Bone marrow (tissue), 2 donors: ENCODE measurements at places on chromosomes 11 and 22.

GRCh38 chr11:23990346-23991164, 506.3 kb upstream of the LUZP2 start:
- DNase-seq = no peak

GRCh38 chr11:64415996-64416728, 57.2 kb downstream of the RPS6KA4 start:
- DNase-seq = no peak

DNA sequence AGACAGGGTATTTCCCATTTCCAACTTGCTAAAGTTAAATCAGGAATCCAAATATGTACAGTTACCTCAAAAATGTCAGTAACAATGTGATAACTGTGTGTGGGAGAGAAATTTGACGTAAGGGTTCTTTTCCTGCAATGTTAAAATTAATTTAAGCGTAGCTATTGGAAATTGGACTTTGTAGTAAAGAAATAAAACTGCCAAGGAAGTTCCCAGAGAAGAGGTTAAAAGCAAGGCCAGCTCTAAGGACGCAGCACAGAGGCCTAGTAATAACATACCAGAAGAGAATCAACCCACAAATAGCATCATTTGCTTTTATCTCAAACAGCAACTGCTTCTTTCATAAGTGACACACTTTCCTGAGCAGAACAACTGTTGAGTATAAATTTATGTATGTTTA, 36.8 kb upstream of the GRIA4 start:
- no peak for DNase-seq

DNA sequence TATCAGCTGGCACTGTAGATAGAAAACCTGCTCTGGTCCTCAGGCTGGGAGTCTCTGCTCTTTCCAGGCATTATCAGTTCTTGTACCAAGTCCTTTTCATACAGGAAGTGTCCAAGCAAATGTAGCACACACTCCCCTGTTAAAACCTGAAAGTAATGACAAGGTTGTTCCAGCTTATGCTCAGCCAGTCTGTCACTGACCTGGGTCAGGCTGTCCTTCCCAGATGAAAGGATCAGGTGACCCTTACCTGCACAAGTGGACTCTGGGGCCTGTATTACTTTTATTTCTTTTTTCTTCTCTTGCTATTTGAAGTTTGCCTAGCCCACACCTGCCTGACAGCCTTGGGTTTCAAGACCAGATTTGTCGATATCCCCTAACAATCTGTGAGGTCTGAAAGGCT, 156.3 kb upstream of the SESN3 start:
- DNase-seq = no peak

GRCh38 chr22:42979606-42980005, 35.3 kb downstream of the PACSIN2 start:
- DNase-seq = no peak

DNA sequence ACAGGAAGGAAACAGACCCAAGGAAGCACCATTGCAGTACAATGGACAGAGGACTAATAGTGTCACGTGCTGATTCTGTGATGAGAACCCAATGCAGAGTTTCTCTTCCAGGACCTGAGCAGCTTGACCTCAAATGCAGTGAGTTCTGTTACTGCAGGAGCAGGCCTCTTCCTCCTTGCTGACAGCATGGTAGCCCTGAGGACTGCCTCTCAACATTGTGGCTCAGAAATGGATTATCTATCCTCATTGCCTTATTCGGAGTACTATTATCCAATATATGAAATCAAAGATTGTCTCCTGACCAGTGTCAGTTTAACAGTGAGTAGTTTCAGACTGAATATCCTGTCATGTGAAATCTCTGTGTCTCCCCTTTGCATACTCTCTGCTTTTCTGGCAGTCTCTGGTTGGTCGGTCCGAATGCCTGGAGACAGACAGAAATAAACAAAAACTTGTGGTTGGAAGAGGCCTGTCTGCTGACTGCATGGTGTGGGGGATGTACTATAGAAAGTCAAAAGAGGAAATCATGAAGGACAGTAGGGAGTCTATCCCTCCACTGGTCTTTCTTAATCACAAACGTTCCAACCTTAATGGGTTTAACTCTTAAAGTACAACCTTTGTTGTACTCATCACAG, 6.9 kb upstream of the MS4A14 start:
- DNase-seq = peak; percentile 72

GRCh38 chr22:29065468-29066190, 4.0 kb upstream of the C22orf31 start:
- no peak for DNase-seq

- DNase-seq = no peak
These were observed 11.5 kb upstream of the IGSF9B start for GRCh38 chr11:133968300-133968699.

DNA sequence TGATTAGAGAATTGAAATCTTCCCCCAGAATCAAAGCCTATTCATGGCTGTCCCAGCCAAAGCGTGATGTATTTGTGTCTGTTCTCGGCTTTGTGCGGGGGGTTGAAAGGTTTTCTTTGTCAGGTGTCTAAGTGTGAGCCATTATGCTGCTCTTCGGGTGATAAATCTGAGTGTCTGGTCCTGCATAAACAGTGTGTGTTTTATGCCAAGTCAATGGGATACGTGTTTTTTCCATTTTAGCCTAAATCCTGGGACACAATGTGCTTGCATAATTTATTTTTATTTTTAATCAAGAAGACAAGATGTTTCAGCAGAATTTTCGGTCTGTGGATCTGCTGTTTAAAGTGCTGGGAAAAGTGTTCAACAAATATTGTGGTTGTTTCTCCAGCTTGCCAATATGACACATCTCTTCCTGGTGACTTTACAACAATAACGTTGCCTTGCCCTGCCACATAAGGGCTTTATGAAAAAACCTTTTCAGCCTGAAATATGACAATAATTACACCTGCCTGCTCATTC, 267.8 kb downstream of the TBC1D22A start:
- no peak for DNase-seq

- no peak for DNase-seq
These were observed 91.2 kb upstream of the DBX1 start for GRCh38 chr11:20251496-20251895.

- no peak for DNase-seq
These were observed 38.3 kb downstream of the KCNJ4 start for GRCh38 chr22:38416621-38417251.

GRCh38 chr11:65204143-65204542, 22.4 kb downstream of the CAPN1 start:
- no peak for DNase-seq

DNA sequence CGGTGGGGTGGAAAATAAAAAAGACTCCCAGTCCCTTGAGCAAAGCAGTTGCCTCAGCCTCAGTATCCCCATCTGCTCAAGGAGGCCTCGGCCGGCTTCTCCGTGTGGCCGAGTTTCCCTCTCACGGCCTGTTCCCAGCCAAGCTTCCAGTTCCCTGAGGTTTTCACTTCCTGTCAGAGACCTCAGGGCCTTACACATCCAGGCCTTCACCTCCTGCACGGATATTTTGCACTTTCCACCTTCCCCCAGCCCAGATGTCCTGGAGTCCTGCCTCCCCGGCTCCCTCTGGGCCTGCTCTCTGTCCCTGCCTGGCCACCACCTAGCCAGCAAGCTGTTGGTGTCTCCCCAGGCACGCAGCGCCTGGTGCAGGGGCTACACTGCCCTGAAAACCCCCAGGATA, 41.1 kb upstream of the CD82 start:
- DNase-seq = no peak

GRCh38 chr11:18310800-18311340, 11.1 kb downstream of the HPS5 start:
- DNase-seq = no peak

- DNase-seq = no peak
These were observed 530.2 kb downstream of the DLG2 start for GRCh38 chr11:85096939-85097338.

- DNase-seq = peak; percentile 3
These were observed 86.8 kb downstream of the NECTIN1 start for GRCh38 chr11:119641983-119642745.

DNA sequence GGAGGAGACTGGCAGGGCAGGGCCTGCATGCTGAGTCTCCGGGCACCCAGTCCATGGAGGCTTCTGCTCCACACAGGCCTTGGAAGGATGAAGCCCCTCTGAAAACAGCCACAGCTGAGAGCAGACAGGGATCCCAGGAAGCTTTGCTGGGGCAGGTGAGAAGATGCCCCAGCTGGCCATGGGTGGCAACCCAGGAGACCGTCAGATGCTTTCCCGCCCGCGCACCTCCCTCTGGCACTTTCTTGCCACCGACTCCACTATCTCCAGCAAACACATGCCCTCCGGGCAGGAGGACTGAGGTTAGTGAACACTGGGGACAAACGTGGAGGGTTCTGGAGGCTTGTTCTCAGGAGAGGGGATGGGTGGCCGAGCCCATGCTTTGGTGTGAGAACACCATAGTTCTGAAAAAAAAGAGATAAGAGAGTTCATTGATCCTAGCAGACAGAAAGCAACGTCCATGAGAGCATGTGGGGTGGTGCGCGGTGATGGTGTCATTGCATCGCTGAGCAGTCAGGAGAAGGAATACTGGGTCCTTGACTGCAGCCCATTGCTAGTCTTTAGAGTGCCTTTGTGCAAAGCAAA, 2.3 kb downstream of the C1QTNF6 start:
- DNase-seq = no peak

DNA sequence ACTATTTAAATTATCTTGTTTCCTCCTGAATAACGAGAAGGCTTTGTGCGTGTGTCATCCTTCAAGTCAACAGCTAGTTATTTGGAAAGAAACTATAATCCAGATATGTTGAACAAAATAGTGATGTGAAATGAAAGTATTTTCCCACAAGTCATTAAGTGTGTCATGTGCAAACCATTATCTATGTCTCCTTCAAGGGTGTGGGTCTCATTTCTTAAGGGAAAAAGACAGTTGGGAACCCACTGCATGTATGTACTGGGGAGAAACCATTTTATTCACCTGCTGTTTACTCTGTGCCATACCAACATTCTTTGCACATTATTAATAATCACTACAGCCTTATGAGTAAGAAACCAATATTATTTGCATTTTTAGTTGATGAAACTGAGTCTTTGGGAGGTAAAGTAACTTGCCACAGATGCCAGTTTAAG, 145.3 kb upstream of the CTSC start:
- DNase-seq = no peak

DNA sequence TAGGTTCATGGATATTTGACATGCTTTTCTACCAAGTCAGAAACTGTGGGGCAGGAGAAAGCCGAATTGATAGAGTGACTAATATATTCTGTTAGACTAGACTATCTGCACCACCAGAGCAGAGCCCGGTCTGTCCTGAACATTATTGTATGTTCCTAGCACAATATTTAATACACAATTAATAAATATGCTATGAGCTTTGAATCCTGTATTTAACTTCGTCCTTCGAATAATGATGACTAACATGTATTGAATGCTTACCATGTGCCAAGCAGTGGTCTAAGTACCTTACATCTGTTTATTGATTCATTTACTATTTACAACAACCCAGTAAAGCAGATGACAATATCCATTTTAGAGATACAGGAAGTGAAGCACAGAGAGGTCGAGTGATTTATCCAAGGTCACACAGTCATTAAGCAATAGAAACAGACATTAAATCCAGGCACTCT, 44.8 kb upstream of the ANO3 start:
- DNase-seq = no peak

DNA sequence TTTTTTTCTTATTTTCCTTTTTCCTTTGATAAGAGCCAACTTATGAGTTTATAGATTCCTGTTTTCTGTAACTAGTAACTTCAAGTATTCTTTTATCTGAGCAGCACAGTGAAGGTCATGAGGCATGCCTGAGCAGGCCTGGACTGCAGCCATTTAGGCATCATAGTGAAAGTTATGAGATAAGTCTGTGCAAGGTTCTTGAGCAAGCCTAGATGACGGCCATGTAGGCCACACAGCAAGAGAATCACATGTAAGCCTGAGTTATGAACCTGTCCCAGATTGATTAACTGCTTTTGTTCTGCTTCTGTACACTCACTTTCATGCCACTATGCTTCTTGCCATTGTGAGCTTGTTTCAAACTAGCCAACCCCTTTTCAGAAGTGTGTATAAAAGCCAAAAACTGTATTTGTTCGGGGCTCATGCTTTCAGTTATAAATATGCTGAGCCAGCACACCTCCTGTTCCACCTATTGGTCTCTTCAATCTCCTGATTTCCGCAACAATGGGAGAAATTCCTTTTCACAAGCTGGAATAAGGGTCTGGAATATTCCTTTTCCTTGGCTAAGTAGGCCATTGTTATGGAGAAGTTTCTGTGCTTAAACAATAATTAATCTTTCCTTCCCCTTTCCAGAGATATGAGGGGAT, 745.7 kb downstream of the FAM181B start:
- DNase-seq = no peak
